Brain pericyte (primary cell): ENCODE measurements at places on chromosomes 3 and 15.

GRCh38 chr3:88057630-88058305 lies 1.0 kb downstream of the CGGBP1 start:
- no peak for DNase-seq

- no peak for DNase-seq
Observed at GRCh38 chr3:186964071-186964470, 33.7 kb downstream of the ST6GAL1 start.

GRCh38 chr3:2392981-2393380 lies 294.3 kb downstream of the CNTN4 start:
- no peak for DNase-seq

GRCh38 chr15:87739081-87739480 lies 517.5 kb downstream of the NTRK3 start:
- no peak for DNase-seq
